IPS DF 19.7 (cell line): ENCODE measurements at places on chromosomes 5 and 9.

DNA sequence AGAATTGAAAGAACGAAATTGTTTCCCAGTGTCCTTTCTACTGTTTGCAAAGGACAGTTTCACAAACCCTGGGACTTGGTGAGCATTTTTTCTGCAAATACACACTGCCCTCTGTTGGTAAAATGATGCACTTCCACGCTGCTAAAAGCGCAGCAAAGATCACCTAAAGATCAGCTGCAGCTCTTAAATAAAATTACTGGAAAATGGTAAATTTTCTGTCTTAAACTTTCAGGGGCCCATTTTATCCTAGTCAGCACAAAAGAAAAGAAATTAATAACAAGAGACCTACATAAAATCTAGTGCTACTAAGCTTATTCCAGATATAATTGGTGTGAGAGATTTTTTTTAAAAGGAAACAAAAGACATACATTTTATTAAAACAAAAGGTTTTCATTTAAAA, 566.0 kb downstream of the CAAP1 start:
- DNase-seq, result peak; percentile 23

DNA sequence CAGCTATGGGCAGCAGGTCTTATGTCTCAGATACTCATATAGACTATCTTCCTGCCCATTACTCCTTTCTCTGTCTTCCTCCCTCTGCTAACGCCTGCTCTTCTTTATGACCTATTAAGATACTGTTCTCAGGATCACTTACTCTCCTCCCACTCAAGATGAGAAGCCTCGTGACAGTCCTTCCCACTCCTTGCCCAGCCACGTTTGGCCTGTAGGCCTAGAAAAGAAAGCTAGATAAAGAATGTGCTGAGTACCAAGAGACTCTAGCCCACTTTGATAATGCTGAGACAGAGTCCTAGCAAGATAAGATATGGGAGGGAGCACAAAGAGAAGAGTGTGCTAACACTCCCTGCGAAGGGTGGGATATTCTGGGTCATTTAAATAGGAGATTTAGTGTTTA, 6.8 kb upstream of the DENND4C start:
- no peak for DNase-seq

GRCh38 chr9:35618325-35618727, at the start of gene CD72:
TSS of gene CD72 (minus strand) at chr9:35618413. CDS start at chr9:35618303, 110 bp downstream.
- DNase-seq, result no peak

- DNase-seq, result no peak
These were observed 420.8 kb upstream of the IRX4 start for GRCh38 chr5:2303431-2304100.

DNA sequence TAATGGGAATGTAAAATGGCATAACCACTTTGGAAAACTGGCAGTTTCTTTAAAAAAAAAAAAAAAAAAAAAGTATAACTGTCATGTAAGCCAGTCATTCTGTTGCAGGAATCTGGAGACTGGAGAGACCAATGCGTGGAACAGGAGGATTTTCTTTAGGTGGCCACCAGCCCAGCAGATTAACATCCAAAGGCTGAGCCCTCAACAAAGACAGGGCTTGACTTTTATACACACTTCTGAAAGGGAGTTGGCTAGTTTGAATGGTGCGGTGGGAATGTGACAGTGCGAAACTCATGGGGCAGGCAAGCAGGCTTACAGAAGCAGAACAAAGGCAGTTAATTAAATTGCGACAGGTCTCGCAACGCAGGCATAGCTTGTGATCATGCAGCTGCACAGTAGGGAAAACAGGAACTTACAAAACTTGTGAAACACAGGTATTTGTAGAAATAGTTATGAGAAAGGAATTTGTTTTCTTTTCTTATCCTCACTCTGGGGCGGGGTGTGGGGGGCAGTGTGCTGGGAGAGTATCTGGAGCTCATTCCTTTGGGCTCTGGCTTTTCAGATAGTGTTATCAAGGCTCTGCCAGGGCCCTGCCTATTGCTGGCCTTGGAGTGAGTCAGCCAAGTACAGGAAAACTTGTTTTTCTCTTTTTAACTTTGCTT, 12.0 kb downstream of the UIMC1 start:
- no peak for DNase-seq

DNA sequence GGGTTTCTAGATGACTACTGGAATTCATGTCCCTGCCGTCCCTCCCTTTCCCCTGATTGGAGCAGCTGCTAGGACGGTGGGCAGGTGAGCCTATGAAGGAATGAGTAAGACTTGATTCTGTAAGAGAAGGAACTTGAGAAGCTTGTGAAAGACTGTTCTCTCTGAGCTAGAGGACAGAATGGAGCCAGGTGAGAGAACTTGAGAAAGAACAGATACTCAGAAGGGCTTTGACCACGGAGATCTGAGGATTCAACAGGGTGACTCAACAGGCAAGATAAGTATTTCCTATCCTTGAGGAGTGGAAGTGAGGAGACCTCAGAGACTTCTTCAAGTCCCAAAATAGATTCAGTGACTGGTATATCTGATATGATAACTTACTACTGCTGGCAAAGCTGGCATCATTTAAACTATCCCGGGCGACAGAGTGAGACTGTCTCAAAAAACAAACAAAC, 41.9 kb downstream of the HSDL2 start:
- DNase-seq, result no peak

DNA sequence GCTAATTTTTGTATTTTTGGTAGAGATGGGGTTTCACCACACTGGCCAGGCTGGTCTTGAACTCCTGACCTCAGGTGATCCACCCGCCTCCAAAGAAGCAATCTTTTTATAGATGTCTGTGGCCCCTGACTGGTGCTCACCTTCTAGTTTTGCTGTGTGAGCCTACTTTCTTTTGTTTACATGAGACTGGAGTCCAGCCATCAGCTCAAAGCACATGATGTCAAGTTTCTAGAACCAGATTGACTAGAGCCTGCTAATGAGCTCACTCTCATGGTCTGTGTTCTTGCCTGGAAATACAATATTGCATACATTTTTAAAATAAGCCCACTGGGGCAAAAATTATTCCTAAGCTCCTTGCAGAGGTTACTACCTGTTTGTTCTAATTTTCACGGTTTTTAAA, 102.9 kb upstream of the PIK3R1 start:
- no peak for DNase-seq

DNA sequence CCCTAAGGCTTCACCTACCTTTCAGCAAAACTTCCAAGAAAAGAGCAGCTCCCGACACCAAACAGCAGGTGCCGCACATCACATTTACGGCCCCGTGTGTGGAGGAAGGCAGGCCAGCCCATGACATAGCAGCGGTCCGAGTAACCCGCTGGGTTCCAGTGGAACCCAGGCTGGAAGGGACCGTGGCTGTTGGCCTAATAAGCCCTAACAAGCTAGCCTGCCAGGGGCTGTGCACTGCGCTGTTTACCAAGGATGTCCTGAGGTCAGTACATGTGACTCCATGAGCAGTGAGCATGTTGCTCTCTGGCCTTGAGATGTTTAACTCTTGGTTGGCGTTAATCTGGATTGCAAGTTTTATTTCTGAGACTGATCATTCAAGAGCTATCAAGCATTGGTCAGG, 131.5 kb downstream of the FSTL4 start:
- DNase-seq, result no peak

GRCh38 chr5:14143841-14144585, 871 bp downstream of the TRIO start:
- DNase-seq, result no peak

- DNase-seq, result no peak
These were observed 97.3 kb downstream of the SLF1 start for GRCh38 chr5:94715768-94716167.

DNA sequence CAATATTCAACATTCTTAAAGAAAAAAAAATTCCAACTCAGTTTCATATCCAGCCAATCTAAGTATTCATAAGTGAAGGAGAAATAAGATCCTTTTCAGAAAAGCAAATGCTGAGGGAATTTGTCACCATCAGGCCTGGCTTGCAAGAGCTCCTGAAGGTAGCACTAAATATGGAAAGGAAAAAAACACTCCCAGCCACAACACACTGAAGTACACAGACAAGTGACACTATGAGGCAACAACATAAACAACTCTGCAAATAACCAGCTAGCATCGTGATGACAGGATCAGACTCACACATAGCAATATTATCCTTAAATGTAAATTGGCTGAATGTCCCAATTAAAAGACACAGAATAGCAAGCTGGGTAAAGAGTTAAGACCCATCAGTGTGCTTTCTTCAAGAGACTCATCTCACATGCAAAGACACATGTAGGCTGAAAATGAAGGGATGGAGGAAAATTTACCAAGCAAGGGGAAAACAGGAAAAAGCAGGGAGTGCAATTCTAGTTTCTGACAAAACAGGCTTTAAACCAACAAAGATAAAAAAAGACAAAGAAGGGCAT, 33.1 kb downstream of the ANKRD33B start:
- DNase-seq, result no peak

DNA sequence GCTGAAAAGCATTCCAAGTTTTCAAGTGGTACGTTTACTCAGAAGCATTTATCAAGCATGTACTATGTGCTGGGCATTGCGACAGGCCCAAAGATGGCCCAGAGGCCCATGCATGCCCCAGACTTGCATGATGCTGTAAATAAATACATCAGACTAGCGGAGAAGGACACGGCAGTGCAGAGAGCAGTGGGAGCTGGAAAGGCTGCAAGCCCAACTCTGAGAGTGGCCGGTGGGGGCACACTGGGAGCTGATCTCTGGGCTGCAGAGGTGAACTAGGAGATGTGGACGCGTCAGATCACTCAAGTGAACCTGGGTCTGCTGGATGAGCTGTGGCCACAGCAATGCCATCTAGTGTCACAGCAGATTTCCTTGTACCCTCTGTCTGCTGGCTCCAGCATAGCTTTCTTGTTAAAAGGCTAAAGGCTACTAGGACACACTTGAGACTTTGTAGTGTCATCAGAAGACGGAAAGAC, 246.9 kb downstream of the FANCC start:
- DNase-seq, result no peak

DNA sequence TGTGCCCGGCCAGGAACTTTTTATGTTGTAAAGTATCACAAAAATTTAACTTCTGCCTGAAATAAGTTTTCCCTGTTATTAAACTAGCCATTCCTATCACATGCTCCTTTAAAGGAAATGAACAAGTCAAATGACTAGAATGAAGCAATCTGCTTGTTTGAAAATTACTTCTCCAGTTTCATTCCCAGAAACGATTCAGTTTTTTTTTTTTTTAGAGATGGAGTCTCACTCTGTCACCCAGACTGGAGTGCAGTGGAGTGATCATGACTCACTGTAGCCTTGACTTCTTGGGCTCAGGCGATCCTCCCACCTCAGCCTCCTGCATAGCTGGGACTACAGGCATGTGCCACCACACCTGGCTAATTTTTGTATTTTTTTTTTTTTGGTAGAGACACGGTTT, 13.3 kb upstream of the GNG10 start:
- DNase-seq, result no peak

GRCh38 chr9:98797491-98797890, 1.1 kb upstream of the ANKS6 start:
- no peak for DNase-seq

DNA sequence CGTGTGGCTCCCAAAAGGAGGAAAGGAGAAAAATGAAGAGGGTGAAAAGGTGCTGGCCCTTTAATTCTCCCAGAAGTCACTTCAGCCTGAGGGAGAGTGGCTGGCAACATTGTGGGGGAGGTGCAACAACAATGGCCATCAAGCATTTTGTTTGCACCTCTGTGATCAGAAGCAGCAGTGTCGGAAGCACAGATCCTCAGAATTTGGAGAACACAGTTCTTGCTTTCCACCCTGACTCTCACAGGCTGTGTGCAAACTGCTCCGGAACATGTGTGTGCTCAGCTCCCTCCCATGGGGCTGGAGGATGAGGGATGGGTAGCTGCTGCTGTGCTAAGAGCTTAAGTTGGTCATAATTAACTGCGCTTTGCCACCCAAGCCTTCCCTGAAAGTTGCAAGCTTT, 127.1 kb downstream of the DPYSL3 start:
- no peak for DNase-seq

- DNase-seq, result no peak
These were observed 139.8 kb upstream of the BASP1 start for GRCh38 chr5:17077440-17078233.

DNA sequence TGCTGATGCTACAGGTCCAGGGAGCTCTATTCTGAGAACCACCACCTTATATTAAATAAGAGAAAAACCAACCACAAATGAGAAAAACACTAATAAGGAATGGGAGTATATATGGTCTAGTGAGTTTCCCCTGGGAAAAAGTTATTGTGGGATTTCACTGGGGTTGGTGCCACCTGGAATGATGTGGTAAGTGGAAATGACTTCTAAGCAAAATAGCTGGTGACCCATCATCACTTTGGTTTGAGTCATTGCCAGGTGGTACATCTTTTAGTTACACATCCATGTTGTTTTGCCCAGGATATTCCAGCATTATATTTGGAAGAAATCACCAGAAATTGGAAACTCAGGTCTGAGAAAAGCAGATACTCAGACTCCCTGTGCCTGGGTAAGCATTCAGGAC, 437.3 kb downstream of the DTWD2 start:
- DNase-seq, result no peak

DNA sequence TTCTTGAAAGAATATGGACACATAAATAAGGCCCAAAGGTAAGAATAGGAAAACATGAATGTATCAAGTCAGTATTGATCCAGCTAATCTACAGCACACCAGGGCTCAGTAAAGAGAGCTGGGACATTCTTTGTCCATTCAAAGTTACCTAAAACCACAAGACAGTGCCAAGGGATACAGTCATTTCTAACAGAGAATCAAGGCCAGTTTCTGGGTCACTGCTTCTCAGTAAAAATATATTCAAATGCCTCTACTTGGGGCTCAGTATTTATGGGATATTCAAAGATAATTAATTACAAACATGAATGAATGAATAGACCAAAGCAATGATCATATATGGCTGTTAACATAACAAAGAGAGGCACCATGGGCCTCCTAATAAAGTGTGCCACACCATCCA, 34.9 kb downstream of the MTMR12 start:
- no peak for DNase-seq

GRCh38 chr5:145981589-145982571, 45.5 kb downstream of the SH3RF2 start:
- DNase-seq, result no peak

- DNase-seq, result no peak
These were observed 104.1 kb downstream of the CRB2 start for GRCh38 chr9:123460091-123460490.

DNA sequence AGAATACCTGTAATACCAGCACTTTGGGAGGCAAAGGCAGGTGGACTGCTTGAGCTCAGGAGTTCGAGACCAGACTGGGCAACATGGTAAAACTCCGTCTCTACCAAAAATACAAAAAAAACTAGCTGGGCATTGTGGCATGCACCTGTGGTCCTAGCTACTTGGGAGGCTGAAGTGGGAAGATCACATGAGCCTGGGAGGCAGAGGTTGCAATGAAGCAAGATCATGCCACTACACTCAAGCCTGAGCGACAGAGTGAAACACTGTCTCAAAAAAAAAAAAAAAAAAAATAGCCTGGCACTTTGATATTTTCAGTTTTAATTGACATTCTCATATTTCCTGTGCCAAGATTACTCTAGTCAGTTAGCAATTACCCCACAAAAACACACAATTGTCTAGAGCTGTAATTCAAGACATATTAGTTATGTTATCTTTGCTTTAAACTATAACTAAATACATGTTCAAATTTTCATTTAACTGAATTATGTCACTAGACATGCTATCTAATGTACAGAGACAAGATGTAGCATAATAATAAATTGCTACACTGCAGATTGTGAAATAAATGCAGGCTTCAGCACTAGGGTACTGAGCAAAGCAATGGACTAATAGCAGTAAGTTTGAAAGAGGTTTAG, 378.2 kb upstream of the GRAMD2B start:
- no peak for DNase-seq
